ENCODE measurements at places on chromosomes 1 and 21. TPM values are rescaled to one million over a fixed set of nuclear protein-coding genes. Genes with fewer than 3 reads are reported as not detected.

The SPATA45 gene
- total RNA-seq = 0.65 TPM

The RUNX3 gene
- total RNA-seq = 0.82 TPM

DNA sequence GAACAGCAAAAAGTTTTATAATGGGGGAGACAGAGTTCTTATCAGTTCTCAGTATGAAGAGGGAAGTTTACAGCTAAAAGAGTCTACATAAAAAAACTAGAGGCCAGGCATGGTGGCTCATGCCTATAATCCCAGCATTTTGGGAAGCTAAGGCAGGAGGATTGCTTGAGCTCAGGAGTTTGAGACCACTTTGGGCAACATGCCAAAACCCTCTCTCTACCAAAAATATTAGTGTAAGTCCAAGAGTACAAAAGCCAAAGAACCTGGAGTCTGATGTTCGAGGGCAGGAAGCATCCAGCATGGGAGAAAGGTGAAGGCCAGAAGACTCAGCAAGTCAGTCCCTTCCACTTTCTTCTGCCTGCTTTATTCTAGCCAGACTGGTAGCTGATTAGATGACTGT is 35.0 kb upstream of the ROR1 start:
- DNase-seq = no peak

The ROR1 gene
- total RNA-seq = 73.6 TPM

DNA sequence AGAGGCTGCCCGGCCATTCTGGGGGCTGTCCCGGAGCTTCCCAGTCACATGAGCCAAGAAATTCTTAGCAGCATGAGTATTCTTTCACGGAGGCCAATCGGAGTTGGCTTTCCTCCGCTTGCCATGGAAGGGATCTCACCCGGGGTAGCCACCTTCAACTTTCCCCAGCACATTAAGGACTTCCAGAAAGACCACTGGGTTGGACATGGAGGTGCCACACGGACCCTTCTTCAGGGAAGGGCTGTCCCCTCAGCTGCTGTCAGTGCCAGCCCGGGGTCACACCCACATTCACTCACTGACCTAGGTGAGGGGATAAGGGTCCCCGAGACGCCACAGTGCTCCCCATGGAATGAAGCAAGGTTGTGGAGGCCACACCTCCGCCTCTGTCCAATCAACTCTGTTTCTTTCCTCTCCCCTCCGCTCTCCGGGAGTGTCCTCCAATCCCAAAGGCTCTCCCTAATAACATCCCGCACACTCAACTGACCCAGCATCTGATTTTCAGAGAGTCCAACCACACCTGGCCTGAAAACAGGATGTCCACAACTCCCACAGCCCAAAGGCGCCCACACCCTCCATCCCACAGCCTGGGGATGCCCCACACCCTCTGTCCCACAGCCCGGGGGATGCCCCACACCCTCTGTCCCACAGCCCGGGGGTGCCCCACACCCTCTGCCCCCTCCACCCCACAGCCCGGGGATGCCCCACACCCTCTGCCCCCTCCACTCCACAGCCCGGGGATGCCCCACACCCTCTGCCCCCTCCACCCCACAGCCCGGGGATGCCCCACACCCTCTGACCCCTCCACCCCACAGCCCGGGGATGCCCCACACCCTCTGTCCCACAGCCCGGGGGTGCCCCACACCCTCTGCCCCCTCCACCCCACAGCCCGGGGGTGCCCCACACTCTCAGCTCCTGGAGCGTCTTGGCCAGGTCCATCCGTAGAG is 19.4 kb downstream of the RSPH1 start:
- DNase-seq = no peak

The GUCA2A gene
- total RNA-seq = not detected

The CRYBG2 gene
- total RNA-seq = 17.0 TPM

DNA sequence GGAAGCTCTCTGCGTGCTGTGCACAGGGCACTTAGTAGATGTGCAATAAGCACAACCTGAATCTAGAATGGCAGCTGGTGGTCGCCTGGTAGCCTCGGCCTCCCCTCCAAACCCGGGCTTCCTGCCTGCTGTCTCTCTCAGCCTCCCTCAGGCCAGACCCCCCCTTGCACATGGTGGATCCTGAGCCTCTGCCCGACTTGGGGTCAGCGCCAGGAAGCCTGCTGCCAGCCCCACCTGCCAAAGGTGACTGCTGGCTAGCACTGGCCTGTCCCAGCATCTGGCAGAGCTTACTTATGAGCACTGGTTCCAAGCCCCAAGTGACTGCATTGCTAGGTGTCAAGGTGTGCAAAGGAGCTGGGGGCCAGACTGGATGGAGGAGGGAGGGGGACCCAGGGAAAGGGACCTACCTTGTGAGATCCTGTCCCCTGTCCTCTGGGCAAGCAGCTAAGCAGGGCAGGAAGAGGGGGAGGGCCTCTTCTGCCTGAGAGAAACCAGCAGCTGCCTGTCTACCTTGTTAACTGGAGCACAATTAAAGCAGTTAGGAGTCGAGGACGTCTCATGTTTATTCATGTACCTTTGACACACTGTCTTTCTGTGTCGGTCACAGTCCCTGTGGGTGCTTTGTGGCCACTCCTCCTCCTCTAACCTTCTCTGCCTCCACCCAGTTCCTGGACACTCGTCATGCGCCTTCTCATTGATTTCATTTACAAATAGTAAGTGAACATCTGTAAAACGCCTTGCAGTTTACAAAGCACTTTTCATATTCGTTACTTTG is 100.9 kb downstream of the DDX20 start:
- DNase-seq = no peak

- DNase-seq = peak; percentile 57
Observed at GRCh38 chr1:45508295-45509151, 8.4 kb downstream of the MMACHC start.

GRCh38 chr1:205082431-205082830 is 1.8 kb downstream of the TMEM81 start:
- DNase-seq = no peak

GRCh38 chr1:31769720-31770390 is 5.7 kb upstream of the ADGRB2 start:
- DNase-seq = no peak

Measured in H1 (cell line).